Activated gamma-delta T cell treated with Interleukin-2 at 50 U/mL for 16 hours (primary cell): ENCODE measurements at places on chromosomes 16 and 17.

DNA sequence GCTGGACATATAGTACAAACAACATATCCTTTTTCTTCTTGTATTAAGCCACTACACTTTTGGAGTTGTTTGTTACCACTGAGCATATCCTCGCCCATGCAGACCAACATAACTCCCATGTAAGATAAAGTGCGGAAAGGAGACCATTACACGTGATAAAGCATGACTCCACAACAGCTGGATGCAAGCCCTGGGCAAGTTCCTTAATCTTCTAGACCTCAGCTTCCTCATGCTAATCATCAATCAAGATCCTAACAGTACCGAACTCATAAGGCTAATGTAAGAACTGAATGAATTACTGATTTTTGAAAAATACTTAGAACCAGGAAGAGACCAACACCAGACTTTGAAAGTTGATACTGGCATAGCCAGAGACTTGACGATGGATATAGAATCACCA is 47.0 kb upstream of the GSG1L start:
- no peak for DNase-seq

DNA sequence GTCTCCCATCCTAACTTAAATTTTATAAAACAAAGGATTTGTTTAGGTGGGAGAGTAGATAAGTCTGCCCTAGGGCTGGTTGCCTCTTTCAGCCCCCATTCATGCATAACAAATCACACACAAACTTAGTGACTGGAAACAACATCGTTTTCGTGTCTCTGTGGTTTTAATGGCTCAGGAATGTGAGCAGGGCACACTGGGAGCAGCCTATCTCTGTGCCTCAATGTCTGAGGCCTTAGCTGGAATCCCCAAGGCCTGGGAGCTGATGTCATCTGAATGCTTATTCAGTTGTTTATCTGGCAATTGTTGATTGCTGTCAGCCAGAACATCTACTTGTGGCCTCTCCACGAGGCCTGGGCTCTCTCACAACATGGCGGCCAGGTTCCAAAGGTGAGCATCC is 101.9 kb upstream of the HSBP1 start:
- no peak for DNase-seq

- DNase-seq = no peak
Observed at GRCh38 chr17:36027761-36028160, 10.0 kb upstream of the CCL23 start.

DNA sequence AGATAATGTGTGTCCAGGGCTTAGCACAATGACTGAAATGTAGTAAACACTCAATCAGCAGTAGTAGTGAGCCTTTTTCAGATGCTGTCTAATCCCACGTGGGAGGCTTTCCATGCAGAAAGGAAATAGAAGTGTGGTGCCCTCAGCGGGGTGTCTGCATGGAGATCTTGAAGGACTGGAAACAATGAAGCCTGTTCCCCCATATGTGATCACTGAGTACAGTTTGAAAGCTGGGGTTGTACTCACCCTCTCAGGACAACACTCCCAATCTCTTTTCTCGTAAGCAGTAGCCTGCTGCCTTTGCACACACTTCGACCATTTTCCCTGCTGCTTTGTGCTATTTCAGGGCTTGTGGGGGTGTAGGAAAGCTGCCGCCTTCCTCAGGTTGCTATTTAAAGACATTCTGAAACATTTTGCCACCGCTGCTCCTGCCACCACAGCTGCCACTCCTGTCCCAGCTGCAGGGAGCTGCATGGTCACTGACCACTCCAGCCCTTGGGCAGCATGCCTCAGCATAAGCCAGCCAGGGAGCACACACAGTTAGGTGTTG is 40.6 kb upstream of the HAS3 start:
- no peak for DNase-seq

DNA sequence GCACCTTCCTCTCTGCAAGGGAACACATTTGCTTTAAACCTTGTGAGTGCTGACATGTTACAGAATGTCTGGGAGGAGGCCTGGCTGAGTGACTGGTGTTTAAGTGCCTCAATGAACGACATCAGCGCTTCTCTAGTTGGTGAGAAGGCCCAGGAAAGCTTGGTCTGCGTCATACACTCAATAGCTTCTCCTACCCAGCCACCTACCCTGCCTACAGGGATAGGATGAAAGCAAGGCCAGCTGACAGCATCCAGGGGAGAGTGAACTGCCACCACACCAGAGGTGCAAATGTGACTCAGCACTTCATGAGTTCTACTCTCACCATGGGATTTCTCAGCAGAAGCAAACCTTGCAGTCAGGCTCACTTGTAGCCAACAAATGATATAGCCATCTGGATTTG is 31.7 kb upstream of the CFAP20 start:
- DNase-seq = no peak

- no peak for DNase-seq
Observed at GRCh38 chr17:63289931-63290330, 156.2 kb downstream of the CYB561 start.

GRCh38 chr17:40534371-40535189 is 30.7 kb downstream of the CCR7 start:
- no peak for DNase-seq

DNA sequence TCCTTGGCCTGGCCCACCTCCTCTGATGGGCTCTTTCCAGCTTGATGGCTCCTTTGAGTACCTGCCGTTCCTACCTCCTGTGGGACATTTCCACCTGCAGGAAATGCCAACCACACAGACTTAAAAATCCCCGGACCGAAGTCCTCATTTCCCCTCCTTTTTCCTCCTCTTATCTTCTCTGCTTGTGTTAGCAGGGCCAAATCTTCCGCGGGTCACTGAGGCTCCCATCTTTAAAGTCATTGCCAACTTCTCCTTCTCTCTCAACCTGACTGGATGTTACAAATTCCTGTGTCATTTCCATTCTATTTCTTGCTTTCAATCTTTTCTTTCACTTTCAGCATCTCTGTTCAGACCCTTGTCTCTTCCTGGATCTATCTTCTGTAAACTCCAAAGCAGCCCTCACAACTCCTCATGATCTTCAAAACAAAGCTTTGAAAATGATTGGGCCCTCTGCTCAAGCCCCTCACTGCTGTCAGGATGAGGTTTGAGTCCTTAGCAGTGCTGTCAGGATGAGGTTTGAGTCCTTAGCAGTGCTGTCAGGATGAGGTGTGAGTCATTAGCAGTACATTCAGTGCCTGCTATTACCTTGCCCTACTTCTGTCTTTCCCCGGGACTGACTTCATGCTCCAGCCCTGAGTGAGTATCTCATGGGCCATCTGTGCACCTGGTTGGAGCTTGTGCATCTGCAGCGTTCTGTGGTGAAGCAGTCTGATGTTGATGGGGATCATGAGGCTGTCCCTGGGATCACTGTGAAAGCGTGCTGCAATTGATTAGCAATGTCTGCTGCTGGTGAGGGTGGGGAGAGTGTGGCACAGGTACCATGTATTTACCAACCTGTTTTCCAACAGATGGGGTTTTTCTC is 100.1 kb downstream of the IRF8 start:
- no peak for DNase-seq

DNA sequence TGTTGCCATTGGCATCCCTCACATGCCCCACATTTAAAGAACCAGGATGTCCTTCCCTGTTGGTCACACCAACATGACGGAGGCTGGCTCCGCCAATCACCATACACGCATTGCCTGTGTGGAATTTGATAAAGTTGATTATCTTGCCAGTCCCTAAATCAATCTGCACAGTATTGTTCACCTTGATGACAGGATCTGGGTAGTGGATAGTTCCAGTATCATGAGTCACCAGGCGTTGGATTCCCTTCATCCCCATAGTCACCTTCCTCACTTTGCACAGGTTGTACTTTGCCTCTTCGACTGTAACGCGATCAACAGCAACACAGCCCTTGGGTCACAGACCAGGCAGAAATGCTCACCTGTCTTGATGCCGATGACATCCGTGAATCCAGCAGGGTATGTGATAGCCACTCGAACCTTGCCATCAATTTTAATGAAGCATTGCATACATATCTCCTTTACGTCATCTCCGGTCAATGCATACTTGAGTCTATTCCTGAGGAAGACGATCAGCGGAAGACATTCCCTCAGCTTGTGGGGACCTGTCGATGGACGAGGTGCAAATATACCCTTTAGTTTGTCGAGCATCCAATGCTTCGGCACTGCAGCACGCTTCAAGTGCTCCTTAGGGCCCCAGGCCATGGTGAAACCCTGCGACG is 14.2 kb downstream of the CTRB2 start:
- no peak for DNase-seq

GRCh38 chr16:71929048-71929447 is 33.7 kb downstream of the IST1 start:
- DNase-seq = no peak

DNA sequence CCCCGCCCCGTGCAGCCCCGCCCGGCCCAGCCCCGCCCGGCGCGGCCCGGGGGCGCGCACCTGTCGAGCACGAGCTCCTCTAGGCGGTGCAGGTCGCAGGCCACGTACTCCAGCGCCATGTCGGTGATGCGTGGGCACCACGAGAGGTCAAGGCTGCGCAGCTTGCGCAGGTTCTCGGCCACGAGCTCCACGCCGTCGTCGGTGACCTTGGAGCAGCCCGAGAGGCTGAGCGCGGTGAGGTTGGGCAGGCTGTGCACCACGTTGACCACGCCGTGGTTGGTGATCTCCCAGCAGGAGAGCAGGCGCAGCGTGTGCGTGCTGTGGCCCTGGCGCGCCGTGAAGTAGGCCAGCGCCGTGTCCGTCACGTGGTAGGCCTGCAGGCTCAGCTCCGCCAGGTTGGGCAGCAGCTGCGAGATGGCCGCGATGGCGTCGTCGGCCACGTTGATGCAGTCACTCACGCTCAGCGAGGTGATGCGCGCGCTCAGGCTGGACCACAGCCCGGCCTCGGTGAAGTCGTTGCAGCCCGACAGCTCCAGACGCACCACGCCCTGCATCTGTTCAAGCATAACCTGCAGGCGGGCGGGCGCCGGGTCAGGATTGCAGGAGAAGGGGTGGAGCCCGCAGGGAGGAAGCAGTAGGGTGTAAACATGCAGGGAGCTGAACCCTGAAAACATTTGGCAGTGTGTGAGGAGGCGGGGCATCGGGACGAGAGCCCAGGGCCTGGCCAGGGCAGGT is 5.3 kb upstream of the WDR24 start:
- DNase-seq = peak; percentile 52

- no peak for DNase-seq
Observed at GRCh38 chr17:68378268-68379176, 78.8 kb downstream of the WIPI1 start.

- DNase-seq = no peak
Observed at GRCh38 chr16:716768-717325, 1.9 kb downstream of the METRN start.

GRCh38 chr16:50609471-50609870 is 61.3 kb downstream of the NKD1 start:
- DNase-seq = no peak

DNA sequence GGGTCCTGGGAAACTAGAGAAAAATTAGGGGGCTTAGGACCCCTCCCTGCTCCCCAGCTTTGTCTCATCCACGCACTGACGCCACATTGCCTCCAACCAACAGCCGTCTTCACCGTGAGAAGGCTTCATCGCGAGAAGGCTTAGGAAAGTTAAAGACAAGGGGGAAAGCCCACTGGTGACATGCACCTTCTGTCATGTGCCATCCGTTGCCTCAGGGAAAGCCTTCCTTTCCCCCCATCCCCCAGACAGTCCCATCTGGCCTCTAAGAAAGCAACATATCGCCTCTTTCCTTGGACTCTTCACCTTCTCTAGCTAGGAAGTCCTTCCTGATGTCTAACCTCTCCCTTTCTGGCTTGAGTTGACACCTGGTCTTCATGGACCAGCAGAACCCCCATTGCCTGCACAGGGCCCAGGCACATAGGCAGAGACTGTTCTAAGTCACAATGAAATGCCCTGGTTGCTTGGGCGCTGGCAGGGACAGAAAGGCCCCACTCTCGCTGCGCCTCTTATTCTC is 2.1 kb downstream of the FOXN1 start:
- no peak for DNase-seq

GRCh38 chr17:63598281-63598680 is 2.4 kb upstream of the TACO1 start:
- DNase-seq = no peak

DNA sequence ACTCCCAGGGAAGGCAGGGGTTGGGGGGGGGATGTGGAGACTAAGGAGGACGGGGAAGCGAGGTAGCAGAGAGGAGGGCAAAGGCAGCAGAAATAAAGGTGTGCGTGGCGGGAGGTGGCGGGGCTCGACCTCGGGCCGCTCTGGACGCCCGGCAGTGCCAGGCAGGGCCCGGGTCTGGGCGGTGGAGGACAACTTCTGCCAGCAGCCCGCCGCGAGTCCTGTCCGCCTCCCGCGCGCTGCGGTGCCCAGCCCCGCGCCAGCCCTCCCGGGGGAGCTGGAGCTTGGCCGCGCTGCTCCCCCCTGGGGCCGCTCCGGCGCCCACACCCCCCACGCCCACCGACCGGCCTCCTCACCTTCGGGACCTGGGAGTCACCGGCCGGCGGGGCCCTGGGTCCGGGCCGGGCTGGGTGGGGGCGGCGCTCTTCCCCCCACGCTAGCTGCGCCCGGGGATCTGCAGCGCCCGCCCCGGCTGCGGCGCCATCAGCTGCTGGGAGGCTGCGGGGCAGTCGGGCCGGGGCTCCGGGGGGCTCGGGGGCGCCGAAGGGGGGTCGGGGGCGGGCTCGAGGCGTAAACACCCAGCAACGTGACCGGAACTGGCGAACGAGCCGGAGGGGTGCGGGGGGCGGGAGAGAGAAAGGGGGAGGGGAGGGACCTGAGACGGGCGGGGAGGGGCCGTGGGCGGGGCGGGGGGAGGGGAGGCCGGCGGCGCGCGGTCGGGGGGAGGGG is at the start of gene CCDC92B:
CCDC92B (minus strand) TSS at position 595 of the 726 bp plus-strand sequence. CDS start 14,507 bp downstream, outside the sequence.
- no peak for DNase-seq

DNA sequence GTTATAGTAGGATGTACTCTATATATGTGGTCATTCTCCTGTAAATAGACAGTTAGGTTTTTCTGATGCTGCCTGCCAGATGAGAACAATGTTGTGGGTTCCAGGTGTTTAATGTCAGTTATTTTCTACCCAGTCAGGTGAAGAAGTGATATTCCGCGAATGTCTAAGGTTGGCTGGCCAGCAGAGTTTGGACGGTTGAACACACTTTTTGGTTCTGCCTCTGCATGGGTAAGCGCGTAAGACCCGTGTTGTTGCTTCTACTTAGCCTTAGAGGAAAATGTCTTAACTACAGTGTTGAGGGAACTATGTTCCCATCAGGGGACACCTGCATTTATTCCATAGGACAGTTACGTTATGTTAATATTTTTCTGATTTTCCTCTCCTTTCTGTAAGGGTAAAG is 162.6 kb downstream of the MAP2K6 start:
- DNase-seq = no peak

GRCh38 chr16:69754469-69755310 is at the start of gene NOB1:
Gene NOB1, minus strand, starts transcription at chr16:69754926. Its CDS starts 16 bp downstream, at chr16:69754910.
- DNase-seq = peak; percentile 96

DNA sequence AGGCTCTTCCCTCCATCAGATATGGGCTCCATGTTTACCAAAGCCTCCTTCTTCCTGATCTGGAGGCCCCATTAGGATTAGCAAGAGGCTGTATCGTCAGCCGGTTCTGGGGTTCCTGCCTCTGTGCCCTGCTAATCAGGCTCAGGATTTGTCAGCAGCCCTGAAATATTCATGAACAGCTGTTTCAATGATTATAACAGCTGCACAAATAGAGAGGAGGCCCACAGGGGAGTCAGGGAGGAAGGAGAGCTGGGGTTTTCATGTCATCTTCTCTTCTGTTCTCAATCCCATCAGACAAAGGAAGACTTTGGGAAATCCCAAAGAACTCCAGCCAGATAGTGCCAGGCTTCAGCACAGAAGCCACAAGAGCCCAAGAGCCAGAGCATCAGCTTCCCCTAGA is 72.3 kb upstream of the MMP2 start:
- DNase-seq = no peak
